NCI-H146 (cell line): ENCODE measurements at places on chromosomes 12 and 14.

DNA sequence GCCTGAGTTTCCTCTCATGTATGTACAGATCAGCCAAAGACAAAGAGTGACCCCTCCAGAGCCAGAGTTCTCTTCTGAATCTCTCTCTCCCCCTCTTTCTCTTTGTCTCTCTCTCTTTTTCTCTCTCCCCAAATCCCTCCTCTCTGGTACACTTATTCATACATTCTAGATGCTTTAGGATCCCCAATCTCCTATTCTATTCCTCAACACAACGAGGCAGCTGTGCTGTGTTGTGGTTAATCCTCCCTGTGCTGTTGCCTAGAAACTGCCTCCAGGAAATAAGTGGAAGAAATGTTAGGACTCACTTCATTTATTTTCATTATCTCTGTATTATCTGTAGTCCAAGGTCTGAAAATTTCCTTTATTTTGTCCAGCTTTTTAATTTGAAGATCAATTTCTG lies 350.5 kb upstream of the OR4E1 start:
- DNase-seq, result no peak

GRCh38 chr12:5718680-5719079 lies 226.4 kb downstream of the ANO2 start:
- DNase-seq, result no peak

DNA sequence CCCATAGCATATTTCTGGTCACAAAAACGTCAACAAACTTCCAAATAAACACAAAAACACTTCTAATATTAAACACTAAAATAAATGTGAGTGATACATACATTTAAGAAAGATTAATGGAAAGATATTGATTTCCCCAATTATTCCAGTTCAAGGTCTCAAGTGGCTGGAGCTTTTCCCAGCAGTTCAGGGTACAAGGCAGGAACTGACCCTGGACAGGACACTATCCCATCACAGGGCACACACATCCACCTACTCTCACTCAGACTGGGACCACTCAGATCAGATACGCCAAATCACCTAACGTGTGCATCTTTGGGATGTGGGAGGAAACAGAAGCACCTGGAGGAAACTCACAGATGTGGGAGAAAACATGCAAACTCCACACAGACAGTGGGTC lies 50.4 kb downstream of the GCH1 start:
- DNase-seq, result no peak

GRCh38 chr12:19529951-19530636 lies 90.8 kb downstream of the AEBP2 start:
- no peak for DNase-seq

GRCh38 chr12:107491856-107492255 lies 193.7 kb upstream of the PWP1 start:
- DNase-seq, result no peak

DNA sequence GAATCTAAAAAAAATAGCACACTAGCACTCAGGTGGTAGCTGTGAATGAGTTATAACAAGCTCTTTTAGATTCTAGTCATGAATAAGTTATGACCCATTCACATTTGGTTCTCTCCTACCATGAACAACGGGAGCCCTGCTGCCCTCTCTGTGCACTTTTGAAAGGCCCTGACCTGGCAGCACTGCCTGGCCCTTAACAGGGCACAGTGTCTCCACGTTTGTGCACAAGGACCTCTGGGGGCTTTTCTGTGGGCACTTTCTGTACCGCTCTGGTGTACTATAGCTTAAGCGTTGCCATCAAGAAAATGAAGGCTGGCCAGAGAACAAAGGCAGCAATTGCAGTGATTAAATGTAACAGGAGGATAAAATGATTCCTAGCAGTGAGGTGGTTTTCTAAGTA lies 21.2 kb downstream of the CCDC92 start:
- no peak for DNase-seq
